Urinary bladder (tissue), 4 donors: ENCODE measurements at places on chromosomes 13 and 19.

- no peak for DNase-seq
Measured at GRCh38 chr13:28983641-28984040, 163.5 kb downstream of the MTUS2 start.

- no peak for DNase-seq
Measured at GRCh38 chr13:108213946-108214345, 1.4 kb downstream of the LIG4 start.

- DNase-seq, result no peak
Measured at GRCh38 chr19:9917321-9917720, 19.0 kb downstream of the OLFM2 start.

DNA sequence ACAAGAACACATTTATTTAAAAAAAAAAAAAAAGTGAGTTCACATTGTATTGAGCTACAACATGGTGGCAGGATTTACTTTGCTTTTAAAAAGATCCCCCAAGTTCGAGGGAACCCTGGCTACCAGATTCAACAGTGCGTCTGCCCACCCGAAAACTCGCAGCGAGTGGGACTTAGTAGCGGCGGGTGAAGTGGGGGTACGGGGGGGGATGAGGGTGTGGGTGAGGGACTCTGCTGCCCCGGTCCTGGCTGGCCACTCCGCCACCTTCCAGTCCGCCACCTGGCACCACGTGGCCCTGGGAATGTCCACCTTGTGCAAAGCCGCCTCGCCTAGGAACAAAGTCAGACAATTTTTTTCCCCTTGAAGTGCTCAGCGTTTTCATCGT lies 19.3 kb upstream of the TINCR start:
- DNase-seq, result no peak

DNA sequence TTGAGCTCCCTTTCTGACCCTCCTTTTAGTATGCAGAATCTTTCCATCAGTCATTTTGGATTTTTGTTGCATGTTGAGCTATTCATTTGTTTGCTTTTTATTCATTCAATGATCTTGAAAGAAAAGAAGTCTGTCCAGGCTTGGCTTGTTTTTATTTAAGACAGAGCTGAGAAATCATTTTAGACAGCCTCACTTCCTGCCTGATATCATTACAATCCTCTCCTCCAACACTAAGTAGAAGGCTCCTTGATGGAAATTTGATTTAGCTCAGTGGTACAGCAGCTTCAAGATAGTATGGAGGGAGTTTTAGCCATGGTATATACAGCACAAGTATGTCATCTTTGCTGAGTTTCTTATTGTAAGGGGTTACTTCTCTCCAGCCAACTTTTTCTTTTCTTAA lies 28.4 kb downstream of the MBNL2 start:
- no peak for DNase-seq

DNA sequence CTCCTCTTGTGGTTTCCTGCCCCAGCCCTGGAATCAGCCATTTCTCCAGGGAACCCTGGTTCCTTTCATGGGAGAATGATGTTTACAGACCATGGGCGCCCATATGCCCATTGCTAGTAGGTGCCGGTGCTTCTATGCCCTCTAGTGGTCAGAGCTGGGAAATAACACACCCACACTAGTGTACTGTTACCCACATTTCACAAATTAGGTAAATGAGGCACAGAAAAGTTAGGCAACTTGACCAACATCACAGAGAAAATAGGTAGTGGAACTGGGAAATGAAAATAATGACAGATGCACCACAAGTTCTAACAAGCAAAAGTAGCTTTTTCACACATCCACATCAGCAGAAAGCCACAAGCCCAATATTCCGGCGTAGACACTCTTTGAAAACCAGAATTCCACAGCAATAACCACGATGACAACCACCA lies 1.3 kb upstream of the CEACAM3 start:
- DNase-seq, result no peak

GRCh38 chr13:73142071-73142470 lies 83.3 kb downstream of the KLF5 start:
- DNase-seq, result no peak

DNA sequence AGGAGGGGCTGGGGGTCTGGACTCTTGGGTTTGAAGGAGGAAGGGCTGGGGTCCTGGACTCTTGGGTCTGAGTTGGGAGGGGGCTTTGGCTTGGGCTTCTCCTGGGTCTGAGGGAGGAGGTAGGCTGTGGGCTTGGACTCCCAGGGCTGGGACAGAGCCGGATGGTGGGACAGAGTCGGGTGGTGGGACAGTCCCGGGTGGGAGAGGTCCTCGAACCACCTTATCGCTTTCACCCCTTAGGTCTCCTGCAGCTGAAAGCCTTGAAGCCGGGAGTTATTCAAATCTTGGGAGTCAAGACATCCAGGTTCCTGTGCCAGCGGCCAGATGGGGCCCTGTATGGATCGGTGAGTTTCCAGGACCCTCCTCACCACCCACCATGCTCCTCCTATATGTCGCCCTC lies 1.4 kb downstream of the FGF21 start:
- DNase-seq, result no peak

DNA sequence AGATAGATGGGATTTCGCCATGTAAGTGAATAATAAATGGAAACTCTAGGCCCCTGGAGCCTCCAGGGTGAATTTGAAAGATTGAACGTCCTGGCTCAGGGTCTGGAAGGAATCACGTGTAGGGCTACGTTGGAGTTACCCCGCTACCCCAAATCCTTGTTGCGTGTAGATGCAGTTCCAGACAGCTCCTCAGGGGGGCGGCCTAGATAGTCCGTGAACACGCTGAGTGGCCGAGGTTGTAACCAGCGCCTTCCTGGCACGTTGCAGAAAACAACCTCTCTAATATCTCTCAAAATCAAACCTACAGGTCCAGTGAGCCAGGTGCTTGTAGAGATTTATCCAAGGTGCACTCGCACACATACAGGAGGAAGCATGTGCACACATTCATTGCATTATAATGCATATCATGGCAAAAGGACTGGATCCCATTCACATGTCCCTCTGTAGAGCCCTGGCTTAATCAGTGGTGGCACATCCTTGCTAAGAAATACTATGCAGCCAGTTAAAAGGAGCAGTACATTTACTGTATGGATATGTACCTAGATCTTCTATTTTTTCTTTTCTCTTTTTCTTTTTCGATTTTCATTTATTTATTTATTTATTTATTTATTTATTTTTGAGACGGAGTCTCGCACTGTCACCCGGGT lies 2.5 kb upstream of the KEAP1 start:
- DNase-seq, result no peak

DNA sequence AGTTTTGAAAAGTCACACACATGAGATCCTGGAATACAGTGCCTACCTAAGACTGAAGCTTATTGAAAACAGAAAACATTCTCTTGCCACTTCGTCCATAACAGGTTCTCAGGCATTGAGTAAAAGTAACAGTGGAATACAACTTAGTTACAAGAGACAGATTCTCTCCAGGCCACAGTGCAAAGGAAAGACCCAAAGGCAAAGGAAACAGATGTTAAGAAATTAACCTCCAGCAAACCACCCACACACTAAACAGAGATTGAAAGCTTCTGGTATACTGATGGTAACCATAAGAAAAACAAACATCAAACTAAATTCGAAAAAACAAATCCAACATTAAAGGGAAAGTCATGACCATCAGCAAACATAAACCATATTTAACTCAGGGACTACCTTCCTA lies 914.7 kb downstream of the SLITRK5 start:
- no peak for DNase-seq

DNA sequence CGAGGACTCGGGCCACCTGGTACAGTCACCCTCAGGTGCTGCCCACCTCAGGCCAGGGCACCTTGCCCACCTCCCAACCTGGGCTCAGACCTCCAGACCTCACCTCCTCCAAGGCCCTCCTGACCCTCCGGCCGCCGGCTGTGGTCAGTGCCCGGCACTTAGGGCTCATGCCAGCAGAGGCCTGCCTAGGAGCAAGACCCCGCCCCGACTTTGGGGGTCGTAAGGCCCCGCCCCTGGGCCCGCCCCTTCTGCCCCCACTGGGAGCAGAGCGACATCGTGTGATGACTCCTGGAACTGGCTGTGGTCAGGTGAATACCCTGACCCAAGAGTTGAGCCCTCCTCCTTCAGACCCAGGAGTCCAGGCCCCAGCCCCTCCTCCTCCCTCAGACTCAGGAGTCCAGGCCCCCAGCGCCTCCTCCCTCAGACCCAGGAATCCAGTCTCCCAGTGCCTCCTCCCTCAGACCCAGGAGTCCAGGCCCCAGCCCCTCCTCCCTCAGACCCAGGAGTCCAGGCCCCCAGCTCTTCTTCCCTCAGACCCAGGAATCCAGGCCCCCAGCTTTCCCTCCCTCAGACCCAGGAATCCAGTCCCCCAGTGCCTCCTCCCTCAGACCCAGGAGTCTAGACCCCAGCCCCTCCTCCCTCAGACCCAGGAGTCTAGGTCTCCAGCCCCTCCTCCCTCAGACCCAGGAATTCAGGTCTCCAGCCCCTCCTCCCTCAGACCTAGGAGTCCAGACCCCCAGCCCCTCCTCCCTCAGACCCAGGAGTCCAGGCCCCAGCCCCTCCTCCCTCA lies at the start of gene SBK2:
TSS of gene SBK2 (minus strand) at position 183 of the 790 bp plus-strand sequence. CDS start 839 bp downstream, outside the sequence.
- DNase-seq, result no peak

DNA sequence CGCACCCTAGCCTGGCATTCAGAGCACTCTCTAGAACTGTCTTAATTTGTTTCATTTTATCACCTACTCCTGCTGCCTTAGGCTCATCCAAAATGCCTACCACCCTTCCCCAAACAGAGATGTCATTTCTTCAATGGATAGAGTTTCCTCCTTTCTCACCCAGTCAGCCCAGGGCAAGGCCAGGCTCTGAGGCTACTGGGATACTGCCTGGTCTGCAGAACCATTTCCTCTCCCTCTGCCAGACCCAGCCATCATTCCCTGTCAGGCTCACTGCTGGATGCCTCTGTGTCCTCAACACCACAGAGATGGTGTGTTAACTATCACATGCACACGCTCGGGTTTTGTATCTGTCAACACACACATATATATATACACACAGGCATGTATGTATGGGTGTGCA lies 47.2 kb downstream of the C13orf42 start:
- DNase-seq, result no peak

GRCh38 chr13:71869274-71869673 lies 2.3 kb upstream of the DACH1 start:
- no peak for DNase-seq

GRCh38 chr19:15218501-15218900 lies 13.7 kb downstream of the EPHX3 start:
- DNase-seq, result no peak

DNA sequence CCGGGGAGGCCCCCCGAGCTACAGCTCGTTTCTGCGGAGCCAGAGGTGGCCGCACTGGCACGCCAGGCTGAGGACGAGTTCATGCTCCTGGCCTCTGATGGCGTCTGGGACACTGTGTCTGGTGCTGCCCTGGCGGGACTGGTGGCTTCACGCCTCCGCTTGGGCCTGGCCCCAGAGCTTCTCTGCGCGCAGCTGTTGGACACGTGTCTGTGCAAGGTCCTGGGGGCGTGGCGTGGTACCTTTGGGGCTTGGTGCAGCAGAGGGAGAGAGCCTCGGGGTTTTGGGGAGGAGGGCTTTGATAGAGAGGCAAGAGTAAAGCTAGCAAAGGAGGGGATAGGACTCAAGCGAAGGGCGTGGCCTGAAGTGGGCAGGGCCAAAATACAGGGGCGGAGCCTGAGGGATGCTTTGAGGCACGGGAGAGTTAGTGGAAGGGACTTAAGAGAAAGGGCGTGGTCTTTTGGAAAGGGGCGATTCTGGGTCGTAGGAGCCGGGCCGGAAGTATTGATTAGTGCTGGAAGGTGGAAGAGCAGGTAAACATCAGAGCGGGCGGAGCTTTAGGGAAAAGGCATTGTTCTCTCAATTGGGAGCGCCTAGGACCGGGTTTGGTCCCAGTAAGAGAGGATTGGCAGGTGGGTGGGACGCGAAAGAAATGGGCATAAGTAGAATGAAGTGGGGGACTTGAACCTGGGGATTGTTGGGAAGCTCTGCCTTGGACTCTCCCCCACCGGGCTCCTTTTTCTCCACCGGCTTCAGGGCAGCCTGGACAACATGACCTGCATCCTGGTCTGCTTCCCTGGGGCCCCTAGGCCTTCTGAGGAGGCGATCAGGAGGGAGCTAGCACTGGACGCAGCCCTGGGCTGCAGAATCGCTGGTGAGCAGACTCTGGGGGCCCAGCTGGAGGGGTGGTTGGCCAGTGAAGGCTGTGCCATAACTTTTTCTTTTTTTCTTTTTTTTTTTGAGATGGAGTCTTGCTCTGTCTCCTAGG lies 1.2 kb downstream of the PPM1N start:
- DNase-seq, result no peak

- peak; percentile 97 for DNase-seq
Measured at GRCh38 chr19:44890366-44891015, 563 bp upstream of the TOMM40 start.

GRCh38 chr19:27770095-27770494 lies 1442.9 kb downstream of the UQCRFS1 start:
- no peak for DNase-seq
